HuH-7 (cell line): ENCODE measurements at places on chromosomes 5 and 9.
A peak's percentile ranks its signal among the peaks of the same experiment; 100 is the strongest.

DNA sequence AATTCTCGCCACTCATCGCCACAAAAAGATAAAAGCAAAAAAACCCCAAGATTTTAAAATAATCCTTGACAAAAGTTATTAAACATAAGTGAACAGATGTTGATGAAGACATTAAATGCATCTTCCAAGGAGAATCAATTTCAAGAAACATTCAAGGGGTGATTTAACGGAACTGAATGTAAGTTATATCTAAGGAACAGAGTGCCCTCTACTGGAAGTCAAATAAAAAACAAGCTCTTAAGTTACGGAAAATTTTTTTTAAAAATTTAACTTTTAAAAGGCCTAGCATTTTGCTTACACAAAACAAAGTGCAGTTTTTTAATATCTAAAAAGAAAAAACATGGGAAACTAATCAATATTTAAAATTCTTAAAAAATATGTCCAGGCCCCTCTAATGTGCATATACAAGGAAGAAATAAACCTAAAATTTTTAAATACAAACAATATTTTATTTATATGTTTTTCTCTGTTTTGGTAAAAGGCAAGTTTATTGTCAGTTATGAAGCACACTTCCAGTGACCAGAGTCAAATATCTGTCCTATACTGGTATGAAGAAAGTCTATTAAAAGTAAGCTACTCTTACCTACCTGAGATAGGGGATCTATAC, 28.0 kb downstream of the TEX10 start:
- DNase-seq: peak; percentile 6

DNA sequence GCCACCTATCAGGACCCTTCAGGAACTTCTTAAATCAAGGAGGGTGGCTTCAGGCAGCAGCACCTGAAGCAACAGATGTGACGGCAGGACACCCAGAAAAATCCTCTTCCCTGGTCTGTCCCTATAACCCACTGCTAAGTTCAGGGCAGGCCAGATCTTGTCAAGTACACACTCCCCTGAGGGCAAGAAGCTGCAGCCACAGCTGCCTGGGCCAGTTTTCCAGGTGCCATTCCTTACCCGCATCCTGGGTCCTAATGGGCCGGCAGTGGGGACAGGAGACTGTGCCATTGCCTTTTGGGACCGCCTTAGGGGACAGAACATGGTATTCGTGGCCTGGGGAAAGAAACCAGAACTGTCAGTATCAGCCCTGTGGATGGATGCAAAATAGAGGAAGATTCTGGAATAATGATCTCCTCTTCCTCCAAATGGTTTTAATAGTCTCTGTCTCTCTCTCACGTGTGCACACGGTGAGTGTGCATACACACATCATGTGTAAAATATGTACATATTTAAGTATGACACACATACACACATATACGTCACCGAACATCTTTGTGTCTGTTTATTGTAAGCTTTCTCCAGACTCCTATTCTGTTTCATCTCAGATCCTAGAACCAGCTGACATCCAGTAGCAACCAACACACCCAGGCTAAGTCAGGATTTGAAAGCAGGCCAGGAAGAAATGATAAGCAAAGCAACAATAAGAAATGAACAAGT, 14.0 kb downstream of the ORM2 start:
- no peak for DNase-seq

DNA sequence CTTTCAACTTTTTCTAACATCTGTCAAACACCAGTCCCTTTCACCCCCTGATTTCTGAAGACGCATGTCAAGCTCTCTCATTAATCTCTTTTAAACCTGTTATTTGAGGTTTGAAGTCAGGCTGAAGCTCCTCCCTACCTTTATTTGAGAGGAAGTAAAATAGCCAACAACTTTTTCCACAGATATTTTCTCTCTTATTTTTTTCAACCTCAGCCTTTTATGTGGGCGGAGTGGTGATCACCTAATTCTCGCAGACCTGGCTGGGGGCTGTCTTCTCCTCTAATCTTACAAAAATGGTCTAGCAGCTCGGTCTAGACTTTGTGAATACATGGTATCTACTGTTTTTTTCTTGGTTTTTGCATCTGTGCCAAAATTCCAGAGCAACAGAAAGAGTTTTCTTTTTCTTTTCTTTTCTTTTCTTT, 395.7 kb upstream of the ACTBL2 start:
- DNase-seq: no peak

DNA sequence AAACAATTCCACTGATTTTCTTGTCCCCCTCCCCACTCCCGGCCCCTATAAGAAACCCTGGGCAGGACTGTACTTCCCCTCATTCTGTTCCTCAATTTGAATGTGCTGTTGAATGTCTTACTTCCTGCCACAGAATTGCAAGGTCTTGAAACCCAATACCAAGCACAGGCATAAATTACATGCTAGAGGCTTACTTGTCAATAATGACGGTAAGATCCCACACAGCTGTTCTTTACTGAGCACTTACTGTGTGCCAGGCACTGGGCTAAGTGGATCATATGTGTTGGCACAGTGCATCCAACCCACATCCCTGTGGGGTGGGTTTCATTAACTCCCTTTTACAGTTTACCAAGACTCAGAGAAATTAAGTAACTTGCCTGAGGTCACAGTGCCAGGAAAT, 63.4 kb downstream of the MVB12B start:
- DNase-seq: no peak

DNA sequence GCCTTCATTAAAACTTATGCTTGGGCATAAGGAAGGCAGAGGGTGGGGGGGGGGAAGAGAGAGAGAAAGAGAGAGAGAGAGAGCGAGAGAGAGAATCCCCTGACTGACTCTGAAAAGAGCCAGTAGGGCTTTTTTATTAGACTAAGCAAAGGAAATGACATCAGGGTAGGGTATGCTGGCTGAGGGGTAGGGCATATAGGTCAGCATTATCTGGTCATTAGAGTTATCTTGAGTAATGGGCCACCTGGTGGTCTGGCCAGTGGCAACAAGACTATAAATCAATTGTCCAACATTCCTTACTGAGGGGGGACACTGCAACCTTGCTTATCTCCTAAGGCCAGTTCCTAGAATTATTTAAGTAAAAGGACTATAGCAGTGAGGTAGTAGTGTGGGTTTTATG, 67.2 kb downstream of the TSSK1B start:
- DNase-seq: no peak

DNA sequence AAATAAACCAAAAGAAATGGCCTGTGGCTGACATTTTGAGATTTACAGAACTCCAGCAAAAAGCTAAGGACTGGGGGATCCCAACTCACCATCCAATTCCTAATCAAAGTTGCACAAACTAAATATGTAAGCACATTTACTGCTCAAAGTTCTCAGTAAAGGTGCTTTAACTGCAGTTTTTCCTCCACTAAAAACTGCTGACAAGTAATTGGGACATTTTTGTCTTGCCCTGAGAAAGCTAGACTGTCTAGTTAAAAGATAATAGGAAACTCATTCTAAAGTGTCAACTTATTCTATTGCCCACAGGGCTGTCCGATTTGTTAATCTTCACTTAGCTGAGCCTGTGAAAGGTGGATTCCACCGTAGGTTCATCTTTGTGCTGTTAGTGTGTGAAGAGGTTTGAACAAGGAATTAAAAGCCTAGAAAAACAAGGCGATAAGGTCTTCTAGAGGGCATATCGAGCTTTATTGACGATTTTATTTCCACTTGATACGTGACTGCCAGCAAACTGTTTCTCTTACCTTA, 1.0 kb downstream of the DOCK8 start:
- no peak for DNase-seq

- no peak for DNase-seq
Observed at GRCh38 chr5:159873680-159874079, 42.6 kb upstream of the ADRA1B start.

DNA sequence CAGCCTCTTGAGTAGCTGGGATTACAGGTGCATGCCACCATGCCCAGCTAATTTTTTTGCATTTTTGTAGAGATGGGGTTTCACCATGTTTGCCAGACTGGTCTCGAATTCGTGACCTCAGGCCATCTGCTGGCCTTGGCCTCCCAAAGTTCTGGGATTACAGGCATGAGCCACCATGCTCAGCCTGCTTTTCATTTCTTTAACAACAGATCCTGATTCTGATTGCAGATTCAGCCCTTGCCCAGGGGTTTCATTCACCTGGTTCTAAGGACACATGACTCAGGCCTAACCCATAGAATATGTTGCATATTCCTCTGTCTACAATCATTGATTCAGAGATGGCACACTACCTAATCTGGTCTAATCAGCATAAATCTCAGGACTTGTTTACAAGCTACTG, 56.1 kb upstream of the CCDC112 start:
- no peak for DNase-seq

DNA sequence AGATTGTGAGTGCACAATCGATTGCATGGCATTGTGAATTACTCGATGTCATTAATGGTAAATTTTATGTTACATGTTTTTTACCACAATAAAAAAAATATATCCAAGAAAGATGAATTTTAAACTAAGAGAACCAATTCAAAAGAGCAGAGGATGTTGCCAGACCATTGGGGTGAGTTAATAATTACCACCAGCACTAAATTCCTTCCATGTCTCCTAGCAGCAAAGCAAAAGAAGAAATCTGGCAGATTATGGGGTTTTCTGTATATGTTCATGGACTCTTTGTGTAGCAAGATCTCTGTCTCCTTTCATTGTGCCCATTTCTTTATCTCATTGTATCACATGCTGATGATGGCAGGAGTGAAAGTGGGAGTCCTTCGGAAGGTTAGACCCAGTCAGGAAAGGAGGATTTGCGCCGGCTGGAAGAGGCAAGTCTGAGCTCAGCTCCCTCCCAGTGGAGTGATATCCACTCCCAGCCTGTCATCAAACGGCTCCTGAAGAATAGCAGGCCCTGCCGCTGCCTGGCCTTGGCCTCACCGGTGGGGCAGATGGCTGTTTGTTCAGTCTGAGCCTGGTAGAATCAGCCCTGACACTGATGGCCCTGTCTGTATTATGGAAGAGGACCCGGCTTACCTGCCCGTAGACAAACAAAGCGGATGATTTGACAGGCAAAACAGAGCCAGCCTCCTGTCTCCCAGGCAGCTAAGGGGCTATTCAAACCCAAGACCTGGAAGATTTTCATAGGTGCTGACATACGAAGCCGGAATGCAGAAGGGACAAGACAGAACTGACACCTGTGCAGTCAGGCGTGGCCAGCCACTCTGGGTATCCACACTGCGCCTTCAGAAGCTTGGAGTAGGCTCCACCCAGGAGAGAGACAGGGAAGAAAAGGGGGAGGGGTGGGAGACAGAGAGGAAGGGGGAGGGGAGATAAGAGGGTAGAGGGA, 21.9 kb upstream of the FOXE1 start:
- no peak for DNase-seq

- DNase-seq: no peak
Observed at GRCh38 chr5:68780299-68780955, 313.4 kb upstream of the SLC30A5 start.

DNA sequence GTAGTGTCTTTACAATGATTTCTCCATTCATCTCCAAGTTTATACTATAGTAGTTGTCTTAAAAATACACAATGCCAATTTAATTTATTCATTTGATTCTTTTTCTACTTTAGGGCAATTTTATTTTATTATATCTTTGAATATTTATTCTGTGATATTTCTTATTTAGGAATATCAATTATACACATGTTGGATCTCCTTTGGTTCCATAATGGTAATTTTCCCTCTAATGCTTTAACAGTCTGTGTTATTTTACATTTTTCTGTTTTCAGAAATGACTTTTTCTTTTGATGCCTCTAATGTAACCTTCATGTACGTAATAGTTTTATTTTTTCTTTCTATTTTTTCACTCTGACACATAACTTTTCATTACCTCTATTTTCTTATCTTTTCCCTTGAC, 153.0 kb downstream of the CSNK1G3 start:
- no peak for DNase-seq

GRCh38 chr5:169554251-169554650, 29.3 kb upstream of the SPDL1 start:
- DNase-seq: no peak

GRCh38 chr9:311841-312240, 97.2 kb downstream of the DOCK8 start:
- DNase-seq: no peak

DNA sequence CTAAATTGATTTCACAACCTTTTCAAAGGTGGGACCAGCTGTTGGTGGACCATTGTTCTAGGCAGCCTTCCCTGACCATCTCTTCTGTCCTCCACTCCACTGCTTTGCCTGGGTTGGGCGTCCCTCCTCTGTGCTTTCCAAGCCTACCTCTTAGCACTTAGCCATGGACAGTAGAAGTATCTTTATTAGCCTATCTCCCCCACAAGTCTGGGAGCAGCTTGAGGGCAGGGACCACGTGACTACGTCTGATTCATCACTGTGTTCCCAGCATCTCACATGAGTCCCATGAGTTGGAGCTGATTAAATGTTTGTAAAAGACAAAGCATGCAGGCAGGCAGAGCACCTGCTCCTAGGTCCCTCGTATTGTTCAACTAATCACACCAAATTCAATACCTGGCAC, 20.9 kb downstream of the MORN5 start:
- no peak for DNase-seq

- peak; percentile 20 for DNase-seq
Observed at GRCh38 chr9:82475584-82476301, 487.2 kb downstream of the SPATA31D1 start.

DNA sequence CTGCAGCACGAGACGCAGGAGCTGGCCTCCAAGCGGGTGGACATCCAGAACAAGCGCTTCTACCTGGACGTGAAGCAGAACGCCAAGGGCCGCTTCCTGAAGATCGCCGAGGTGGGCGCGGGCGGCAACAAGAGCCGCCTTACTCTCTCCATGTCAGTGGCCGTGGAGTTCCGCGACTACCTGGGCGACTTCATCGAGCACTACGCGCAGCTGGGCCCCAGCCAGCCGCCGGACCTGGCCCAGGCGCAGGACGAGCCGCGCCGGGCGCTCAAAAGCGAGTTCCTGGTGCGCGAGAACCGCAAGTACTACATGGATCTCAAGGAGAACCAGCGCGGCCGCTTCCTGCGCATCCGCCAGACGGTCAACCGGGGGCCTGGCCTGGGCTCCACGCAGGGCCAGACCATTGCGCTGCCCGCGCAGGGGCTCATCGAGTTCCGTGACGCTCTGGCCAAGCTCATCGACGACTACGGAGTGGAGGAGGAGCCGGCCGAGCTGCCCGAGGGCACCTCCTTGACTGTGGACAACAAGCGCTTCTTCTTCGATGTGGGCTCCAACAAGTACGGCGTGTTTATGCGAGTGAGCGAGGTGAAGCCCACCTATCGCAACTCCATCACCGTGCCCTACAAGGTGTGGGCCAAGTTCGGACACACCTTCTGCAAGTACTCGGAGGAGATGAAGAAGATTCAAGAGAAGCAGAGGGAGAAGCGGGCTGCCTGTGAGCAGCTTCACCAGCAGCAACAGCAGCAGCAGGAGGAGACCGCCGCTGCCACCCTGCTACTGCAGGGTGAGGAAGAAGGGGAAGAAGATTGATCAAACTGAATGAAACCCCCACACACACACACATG, 654 bp downstream of the PURA start:
- no peak for DNase-seq
